GF-D8 (cell line): ENCODE measurements at places on chromosomes 7 and 10.

DNA sequence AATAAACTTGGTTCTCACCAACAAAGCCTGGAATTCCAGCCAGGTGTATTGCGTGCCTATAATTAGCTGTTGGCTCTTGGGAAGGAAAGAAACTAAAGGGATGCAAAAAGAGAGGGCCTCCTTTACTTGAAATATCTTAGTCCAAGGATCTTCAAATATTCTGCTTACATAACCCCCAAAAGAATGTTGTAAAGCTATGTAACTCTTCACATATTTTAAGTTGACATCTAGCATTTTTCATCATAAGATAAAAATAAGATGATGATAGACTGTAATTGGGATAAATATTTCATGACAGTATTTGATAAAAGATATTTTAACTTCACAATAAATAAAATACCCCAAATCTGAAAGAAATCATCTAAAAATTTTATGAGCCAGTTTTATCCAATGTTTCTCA lies 52.5 kb upstream of the SEPTIN7 start:
- no peak for DNase-seq

DNA sequence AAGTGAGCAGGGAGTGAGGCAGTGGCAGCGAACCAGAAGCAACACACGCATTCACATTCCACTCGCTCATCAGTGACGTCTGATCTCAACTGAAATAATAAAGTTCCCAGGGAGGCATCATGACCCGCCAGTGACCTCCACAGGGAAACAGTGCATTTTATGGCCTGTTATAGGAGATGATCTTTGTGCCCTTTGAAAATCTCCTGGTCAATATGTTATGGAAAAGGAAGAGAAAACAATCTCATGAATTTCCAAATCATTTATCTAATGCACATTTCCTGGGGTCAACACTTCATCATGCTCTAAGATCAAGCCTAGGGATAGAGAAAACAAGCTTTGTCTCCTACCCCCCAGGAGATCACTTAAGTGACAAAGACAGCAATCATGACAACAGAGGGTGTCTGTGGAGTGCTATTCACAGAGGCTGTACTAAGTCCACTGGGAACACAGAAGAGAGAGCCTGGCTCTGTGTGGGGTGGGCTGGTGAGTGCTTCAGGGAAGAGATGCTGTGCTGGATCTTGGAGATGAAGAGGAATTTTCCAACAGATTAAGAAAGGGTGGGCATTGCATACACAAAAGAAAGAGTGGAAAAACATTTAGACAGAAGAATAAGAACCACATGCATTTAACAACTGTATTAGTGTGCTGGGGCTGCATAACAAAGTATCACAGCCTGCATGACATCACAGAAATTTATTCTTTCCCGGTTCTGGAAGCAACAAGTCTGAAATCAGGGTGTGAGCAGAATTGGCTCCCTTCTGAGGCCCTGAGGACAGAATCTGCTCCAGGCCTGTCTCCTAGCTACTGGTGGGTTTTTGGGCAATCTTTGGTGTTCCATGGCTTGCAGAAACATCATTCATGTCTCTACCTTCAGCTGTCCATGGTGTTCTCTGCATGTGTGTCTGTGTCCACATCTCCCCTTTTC lies 613.9 kb upstream of the IGFBP3 start:
- DNase-seq: no peak

DNA sequence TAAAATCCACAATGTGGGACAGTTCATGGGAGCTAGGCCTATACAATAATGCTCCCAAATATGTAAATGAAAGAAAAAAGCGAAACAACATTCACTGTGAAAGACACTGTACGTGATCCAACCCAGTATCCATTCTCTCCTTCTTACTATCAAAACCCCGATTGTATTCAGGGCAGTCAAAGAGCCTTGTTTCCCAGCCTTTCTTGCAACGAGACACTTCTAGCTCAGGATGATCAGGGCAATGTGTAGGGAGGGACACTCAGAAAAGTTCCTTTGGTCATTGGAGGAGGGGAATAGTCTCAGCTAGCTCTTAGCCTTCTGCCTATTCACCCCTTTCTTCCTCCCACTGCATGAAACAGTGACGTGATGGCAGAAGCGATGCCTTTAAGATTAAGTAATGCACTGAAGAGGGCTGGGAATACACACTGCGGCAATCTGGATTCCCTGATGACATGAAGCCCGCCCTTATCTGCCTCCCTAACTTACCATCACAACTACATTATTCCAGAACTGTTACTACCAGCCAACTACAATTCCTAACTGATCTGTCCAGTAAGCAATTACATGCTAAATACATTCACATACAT lies 27.3 kb downstream of the UBE2H start:
- no peak for DNase-seq

- no peak for DNase-seq
Measured at GRCh38 chr10:71999360-72000072, 35.3 kb downstream of the CHST3 start.

- no peak for DNase-seq
Measured at GRCh38 chr10:22705527-22705926, 8.9 kb downstream of the PIP4K2A start.

- no peak for DNase-seq
Measured at GRCh38 chr7:148182264-148182663, 408.3 kb upstream of the C7orf33 start.

- no peak for DNase-seq
Measured at GRCh38 chr7:142789441-142789840, 18.7 kb downstream of the PRSS2 start.

DNA sequence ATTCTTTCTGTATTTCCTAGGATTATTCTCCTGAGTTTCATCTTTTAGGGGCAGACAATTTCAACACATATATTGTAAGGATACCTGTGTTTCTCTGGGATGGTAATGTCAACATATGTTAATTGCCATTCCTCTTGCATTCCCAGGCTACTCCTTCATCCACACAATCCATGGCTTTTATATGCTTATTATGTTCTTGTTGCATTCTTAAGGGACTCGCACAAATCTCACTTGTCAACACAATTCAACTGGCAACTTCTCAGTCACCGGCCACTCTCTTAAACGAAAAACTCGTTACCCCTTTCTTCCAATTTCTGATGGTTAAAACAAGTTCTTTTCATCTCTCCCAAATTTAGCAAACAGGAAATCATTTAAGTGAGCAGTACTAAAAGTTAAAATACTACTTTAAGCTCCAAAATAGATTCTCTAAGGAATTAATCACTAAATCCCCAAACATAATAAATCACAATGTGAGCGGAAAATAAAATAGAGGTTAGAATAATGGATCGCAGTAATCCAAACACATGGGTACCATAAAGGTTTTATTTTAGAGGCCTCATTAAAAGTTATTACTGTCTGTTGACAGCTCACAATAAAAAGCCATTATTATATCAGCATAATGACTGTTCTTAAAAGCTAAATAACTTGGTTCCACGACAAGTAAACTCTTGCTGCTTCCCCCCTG lies 223.2 kb downstream of the ELMO1 start:
- no peak for DNase-seq

DNA sequence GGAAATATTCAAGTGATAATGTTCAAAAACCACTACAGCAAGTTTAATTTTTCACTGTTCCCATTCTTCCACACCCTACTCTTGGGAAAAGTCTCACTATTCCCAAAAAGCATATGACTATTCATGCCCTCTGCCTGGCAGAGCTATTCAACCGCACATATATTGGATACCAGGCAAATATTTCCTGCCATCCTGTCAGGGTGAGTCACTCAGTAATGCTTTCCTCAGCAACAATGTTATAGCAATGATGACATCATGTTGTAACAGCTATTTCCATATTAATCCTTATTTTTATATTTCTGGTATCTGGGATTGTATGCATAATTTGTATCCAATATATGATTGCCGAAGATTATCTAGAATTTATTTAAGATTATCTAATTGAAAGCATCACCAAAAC lies 114.0 kb upstream of the PLXDC2 start:
- DNase-seq: no peak

DNA sequence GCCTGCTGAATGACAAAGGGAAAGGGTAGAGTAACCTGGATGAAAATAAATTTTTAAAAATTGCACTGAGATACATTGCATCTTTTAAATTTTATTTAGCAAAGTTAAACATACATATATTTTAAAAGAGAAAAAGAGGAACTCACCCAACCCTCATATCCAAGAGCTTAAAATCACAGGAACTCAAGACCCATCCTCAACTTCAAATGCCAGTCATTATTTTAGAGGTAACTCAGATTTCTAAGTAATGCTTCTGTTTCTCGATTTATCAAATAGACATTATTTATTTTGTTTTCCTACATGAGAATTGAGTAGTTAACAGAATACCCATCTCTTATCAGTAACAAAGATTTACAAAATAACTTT lies 32.4 kb upstream of the KMT2E start:
- DNase-seq: no peak

- DNase-seq: no peak
Measured at GRCh38 chr10:102246261-102246660, 929 bp downstream of the GBF1 start.

GRCh38 chr10:57983281-57983791 lies 284.4 kb downstream of the IPMK start:
- no peak for DNase-seq

DNA sequence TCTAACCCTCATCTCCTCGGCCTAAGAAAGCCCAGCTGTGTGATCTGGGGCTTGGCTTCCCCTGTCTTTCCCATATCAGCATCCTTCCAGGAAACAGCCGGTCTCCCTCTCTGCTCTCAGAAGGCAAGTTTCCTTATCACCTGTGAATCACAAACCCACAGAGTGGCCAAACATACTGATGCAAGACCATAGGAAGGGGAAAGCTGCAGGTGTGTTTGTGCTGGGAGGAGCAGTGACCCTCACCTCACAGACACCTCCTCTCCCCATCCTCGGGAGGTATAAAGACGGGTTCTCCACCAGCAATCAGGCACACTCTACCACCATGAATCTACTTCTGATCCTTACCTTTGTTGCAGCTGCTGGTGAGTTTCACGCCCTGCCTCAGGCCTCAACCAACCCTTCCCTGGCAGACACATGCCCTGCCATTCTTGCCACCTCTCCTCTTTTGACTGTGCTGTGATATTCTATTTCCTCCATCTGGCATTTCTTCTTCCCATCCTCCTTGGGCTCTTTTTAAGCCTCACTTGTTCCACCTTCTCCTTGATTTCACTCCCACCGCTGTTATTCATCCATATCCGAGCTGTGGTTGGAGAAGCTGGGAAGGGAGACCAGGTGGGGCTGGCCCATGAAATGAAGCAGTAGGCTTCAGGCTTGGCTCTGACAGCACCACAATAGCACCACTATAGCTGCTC lies at the start of gene PRSS2:
Gene PRSS2, plus strand, starts transcription at position 310 of the 692 bp plus-strand sequence. Its CDS starts 13 bp downstream, at position 323.
- DNase-seq: peak; percentile 56

DNA sequence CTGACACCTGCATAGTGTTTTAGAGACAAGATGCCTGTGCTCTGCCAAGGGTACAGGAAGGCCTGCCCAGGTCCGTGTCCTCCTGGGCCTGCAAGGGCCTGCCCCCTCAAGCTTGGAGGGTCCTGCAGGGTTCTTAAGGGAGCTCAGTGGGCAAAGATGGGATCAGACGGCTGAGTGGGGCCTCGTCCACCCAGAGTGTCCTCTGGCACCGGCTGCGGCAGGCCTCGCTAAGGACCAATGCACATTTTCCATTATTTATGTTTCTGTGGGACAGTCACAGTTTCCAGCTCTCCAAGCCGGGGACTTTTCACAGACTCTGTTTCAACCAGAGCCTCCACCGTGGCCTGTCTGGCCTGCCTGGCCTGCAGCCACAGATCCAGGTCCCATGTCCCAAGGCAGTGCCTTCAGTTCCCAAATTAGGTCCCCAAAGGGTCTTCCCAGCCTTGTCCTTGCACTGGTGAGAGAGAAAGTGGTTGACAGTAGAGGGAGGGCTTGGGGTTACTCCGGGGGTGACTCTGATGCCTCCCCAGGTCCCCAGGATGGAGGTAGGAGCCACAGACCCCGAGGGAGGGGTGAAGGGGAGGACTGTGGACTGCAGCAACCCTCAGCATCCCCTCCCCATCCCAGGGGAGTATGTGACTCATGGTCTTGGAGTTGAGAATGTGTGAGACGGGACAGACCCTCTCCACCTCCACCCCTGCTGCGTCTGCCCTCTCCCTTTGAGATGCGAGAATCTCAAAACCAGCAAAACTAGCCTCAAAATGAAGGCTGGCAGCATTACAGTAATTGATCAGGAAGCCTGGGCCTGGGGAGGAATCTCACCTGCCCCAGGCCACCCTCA lies 14.8 kb downstream of the MYL10 start:
- no peak for DNase-seq

- DNase-seq: no peak
Measured at GRCh38 chr10:48651839-48652238, 32.8 kb upstream of the WDFY4 start.

DNA sequence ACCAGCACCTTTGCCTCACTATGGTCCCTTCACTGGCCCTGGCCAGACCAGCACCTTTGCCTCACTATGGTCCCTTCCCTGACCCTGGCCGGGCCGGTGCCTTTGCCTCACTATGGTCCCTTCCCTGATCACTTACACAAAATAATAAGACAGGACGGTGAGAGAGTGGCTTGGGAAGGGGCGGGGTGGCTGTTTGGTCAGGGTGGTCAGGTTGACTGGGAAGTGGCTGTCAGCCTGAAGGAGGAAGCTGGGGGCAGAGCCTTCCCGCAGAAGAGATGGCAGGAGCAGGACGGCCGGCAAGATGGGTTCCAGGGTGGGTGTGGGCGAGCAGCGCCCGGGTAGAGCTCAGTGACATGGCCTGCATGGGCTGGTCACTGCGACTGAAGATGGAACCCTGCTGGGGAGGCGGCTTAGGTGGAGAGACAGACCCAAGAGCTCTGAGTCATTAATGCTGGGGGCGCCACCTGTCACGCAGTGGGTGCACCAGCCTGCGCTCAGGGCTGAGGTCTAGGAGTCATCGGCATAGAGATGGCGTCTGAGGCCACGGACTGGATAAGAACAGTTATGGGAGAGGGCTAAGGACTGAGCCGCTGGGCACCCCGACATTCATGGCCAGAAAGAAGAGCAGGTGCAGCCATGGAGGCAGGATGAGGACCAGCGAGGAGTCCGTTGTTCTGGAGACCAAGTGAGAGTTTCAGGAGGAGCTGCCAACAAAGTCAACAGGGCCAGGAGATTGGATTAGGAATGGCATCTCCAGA lies 91.8 kb downstream of the CHST15 start:
- no peak for DNase-seq

- DNase-seq: no peak
Measured at GRCh38 chr7:45112648-45113047, 1.2 kb upstream of the TBRG4 start.

DNA sequence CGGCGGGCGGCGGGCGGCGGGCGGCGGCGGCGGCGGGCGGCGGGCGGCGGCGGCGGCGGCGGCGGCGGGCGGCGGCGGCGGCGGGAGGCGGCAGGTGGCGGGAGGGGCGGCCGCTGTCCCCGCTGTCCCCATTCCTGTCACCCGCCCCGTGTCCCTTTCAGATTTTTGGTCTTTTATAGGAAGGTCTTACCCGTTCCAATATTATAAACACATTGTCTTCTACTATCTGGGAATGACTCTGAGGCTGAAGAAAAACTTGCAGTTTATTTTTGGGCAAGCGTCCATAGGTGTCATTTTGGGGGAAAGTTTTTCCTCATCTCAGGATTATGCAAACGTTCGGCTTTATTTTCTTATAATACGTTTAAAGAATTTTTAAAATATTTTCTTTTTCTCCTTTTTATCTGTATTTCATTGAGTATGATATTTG lies 578 bp downstream of the ZNF713 start:
- no peak for DNase-seq
